ENCODE measurements at places on chromosomes 1 and 21.
A peak's percentile ranks its signal among the peaks of the same experiment; 100 is the strongest.

GRCh38 chr1:24283326-24284155 lies 35.6 kb upstream of the GRHL3 start:
- DNase-seq = no peak

DNA sequence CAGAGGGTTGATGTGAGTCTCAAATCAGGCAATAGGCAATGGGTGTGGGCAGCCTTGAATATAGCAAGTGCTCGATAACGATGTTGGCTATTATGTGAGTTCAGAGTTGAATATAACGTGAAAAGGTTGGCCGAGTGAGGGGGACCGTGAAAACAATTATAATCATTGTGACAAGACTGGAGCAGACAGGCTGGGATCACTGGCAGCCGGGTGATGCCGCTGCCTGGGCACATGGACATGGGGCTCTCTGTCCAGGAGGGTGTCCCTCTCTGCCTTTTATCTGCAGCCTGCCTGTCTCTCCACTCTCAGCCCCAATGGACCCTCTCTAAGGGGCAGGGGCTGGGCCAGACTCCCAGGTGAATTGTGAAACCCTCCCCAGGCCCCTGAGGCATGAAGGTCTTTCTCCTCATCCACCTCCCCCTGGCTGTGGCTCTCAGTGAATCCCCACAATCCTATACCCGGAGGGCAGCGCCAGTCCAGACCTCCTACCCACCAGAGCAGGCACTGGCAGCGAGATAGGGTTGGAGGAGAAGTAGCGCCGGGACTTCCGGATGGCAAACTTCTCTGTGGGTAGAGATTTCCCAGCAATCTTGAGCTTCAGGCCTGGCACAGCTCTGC lies 36.4 kb downstream of the TTC39A start:
- no peak for DNase-seq

GRCh38 chr1:206467915-206468314 lies 2.4 kb upstream of the IKBKE start:
- no peak for DNase-seq

DNA sequence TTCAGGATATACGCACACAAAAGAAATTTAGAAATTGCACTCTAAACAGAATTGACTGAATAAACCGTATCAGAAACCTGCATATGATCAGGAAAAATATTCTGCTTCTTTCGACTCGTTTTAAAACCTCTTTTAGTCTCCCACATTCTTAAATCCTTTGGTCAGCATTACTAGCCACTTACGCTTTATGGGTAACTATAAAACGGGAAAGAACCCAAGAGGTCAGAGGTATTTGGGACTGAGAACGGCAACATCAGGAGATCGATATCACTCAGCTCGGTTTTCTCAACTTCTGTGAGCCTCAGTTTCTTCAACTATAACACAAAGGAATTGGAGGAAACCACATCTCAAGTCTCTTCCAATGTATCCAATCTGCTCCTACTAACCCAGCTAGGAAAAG lies 36.4 kb upstream of the ANGPTL7 start:
- DNase-seq = no peak

DNA sequence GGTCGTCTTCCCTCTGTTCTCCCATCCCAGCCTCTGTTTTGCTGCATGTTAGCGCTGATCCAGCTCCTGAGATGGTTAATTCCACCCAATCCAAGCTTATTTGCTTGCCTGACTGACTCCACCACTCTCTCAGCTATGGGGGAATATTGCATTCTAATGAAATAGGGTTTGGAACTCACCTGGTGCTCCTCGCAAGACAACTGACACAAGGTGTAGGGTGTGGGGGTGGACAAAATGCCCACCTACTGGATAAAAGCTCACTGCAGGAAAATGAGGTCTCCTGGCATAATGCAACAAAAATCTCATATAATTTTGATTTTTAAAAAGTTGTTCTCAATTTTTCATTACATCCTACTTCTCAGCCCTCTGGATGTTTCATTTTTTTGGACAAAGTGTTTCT lies 259.0 kb downstream of the ZNF648 start:
- no peak for DNase-seq

- no peak for DNase-seq
These were observed 12.1 kb upstream of the PDC start for GRCh38 chr1:186473047-186473446.

- peak; percentile 78 for DNase-seq
These were observed 449 bp upstream of the RCAN3 start for GRCh38 chr1:24502065-24502708.

DNA sequence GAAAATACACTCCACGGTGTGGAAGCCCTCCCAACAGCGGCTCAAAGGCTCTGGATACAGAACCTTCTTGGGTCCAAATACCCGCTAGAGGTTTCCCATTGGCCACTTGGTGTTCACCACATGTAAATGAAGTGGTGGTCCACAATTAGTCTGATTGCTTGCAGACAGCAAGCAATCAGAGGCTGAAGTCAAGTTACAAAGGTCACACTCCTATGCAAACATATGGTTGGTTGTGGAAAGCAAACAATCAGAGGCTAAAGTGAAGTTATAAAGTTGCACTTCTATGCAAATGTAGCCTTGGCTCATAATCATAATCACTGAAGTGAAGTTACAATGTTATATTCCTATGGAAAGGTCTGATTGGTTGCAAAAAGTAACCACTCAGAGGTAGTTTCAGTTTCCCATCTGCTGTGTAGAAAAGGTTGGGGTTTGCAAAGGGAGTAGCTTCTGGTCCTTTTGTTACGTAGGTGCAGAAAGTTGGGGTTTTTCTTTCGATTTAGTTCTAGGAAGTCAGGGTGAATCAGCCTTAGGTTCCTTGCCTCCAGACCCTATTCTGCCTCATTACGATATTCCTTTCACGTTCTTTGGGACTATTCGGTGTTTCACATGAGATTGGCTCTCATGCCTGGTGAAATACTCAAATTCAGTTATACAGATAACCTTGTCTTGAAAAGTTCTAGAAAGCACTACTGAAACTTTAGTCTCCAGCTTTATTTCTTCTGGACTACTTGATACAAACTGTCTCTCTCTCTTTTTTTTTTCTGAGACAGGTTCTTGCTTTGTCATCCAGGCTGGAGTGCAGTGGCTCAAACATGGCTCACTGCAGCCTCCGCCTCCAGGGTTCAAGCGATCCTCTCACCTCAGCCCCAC lies 36.7 kb upstream of the MTF2 start:
- DNase-seq = peak; percentile 70

DNA sequence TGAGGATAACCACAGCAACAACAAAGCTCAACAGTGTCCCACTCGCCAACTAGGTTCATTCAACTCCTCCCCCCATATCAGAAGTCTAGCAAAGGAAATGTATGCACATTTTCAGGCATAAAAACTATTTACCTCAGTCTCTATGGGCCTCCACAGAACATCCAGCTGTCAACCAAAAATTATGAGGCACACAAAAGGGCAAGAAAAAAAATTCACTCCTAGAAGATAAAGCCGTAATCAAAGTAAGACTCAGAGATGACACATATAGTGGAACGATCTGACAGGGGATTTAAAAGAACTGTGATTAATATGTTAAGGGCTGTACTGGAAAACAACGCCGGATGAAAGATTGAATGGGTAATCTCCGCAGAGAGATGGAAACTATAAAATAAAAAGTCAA lies 158.7 kb downstream of the NTPCR start:
- no peak for DNase-seq

- DNase-seq = no peak
These were observed 398.8 kb downstream of the TBX15 start for GRCh38 chr1:118589238-118589846.

DNA sequence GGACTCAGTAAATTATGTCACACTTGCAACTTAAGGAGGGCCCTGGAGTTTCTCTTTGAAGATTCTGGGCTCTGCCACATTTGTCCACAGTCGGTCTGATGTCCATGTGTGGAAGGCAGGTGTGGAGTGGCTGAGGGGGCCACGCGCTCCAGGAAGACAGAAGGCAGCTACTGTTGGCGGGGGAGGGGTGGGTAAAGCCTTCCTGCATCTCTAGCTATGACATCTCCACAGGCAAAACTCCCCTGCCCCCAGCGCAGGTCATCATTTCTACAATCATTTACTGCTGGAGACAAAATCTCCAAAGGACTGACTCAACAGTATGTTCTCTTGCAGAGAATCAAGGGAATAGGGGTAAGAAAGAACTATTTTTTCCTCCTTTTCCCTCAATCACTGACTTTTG lies 11.4 kb upstream of the TSPEAR start:
- no peak for DNase-seq

DNA sequence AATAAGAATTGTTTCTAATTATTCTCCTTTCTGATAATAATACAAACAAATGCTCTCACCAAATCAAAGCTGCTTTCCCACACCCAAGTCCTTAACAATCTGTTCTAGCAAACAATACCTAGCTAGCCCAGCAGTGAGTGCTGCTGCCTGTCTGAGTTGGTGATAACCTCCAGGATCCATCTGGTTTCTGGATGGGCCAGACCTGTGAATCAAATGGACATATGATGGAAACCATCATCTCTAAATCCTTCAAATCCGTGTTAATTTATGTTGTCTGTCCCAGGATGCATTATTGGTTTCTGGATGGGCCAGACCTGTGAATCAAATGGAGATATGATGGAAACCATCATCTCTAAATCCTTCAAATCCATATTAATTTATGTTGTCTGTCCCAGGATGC lies 1230.0 kb downstream of the AMY1C start:
- DNase-seq = no peak

GRCh38 chr1:65230731-65231481 lies 78.4 kb upstream of the DNAJC6 start:
- no peak for DNase-seq

- no peak for DNase-seq
These were observed 3.2 kb upstream of the MFAP2 start for GRCh38 chr1:16983649-16984048.

- DNase-seq = no peak
These were observed 344.2 kb upstream of the KAZN start for GRCh38 chr1:14254251-14254650.

DNA sequence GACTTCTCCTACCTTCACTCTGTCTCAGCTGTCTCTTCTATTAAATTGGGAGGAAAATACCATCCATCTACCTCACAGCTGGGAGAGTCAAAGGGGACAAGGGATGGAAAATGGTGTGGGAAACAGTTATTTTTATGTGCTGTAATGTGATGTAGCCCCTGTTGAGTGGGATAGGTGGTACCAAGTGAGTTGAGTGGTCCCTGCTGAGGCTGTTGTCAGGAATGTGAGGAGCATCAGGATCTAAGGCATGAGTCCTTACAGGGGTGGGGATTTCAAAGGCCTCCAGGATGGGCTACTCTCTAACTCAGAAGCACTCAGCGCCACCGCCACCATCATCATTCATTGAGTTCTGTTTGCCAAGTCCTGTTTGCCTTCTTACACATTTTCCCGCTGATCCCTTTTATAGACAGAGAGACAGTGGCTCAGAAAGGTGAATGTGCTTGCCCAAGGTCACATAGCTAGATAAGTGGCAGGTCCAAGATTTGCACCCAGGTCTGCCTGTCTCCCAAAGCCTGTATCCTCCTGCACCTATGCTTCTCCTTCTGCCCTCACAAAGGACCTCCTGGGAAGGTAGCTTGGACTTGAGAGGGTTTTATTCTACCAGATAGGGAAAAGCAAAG lies 4.6 kb upstream of the ID3 start:
- DNase-seq = peak; percentile 93

DNA sequence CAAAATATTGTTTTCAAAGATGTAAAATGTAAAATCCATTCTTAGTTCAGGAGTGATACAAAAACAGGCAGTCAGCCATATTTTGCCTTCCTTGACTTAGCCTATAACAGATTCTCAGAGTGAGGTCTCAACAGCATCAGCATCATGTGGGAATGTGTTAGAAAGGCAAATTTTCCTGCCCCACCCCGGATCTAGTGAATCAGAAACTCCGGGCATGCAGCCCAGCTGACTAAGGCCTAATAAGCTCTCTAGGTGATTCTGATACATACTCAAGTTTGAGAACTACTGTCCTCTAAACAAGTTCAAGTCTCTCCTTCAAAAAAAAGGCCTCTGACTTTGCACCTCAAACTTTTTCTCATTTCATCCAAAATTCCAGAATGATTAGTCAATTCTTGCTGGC lies 46.9 kb upstream of the PRRC2C start:
- no peak for DNase-seq

DNA sequence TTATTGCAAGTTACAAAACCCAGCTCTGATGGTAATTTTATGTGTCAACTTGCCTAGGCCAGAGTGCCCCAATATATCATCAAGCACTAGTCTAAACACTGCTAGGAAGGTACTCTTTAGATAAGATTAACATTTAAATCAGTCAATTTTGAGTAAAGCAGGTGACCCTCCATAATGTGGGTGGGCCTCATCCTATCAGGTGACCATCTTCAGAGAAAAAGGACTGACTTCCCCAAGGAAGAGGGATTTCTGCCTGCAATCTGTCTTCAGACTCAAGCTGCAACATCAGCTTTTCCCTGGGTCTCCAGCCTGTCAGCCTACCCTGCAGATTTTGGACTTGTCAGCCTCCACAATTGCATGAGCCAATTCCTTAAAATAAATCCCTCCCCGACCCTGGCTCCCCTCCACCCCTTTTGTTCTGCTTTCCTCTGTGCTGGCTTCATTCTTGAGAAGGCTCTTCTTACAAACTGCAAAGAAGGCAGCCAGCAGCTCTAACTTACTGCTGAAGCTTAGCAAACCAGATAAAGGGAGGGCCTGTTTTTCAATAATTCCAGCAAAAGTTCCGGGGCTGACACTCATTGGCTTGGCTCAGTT lies 56.4 kb upstream of the RUNX3 start:
- no peak for DNase-seq

DNA sequence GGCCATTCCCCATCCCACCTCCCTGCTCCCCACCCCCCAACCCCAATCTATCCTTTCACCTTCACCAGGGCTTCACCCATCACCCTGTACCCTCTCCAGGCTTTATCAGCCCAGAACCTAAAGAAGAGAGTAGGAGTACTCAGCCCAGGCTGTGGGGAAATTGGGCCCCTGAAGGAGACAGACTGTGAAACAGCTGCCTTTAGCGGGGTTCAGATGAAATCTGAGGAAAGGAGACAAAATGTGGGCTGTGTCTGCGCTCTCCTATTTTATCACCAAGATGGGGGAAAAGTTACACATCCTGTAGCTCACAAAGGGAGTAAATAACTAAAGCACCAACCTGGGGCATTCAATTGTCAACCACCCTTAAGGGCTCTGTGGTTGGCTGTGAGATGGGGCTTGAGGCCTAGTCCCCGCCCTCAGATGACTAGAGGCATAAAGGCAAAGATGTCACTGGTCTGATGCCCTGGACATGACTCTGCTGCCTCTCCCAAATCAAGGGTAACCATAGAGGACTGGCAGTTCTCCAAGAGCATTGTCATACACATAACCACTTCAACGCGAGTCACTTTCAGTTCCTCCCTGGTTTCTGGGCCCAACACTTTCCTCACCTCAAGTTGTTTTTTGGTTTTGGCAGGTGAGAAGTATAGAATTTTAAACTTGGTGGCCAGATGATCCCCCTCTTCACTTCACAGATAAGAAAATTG lies 30.0 kb downstream of the SLC27A3 start:
- no peak for DNase-seq

Measured in HepG2 (cell line).